Activated naive CD4-positive, alpha-beta T cell (primary cell): ENCODE measurements at places on chromosomes 4 and X.

DNA sequence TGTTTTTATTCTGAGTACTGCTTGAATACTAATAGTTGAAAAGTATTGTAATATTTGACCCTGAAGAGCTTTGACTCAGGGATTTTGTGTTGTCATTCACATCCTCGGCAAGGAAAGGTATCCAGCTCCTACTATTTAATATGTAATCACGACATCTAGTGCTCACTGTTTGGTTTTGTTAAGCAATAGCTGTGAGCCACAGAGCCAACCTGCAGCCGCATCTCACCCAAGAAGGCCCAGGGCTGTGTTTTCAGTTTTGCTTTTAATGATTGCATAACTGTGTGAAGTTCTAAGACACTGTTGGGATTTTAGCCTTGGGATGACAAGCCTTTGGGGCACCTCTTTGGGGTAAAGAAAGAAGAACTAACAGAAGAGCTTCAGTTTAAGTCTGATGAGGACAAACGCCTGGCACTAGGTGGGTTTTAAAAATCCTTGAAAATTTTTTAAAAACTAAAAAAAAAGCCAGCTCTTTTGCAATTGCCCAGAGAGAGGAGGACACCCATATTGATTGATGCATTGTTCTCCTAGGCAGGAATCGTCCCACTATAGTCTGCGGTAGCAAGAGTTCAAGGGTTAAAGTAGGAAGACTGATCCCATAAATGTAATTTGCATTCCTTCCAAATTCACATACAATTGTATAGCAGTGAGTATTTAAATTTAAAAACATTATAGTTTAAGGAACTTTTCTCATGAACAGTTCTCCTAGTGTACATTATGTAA lies 157.8 kb downstream of the RELL1 start:
- no peak for DNase-seq

DNA sequence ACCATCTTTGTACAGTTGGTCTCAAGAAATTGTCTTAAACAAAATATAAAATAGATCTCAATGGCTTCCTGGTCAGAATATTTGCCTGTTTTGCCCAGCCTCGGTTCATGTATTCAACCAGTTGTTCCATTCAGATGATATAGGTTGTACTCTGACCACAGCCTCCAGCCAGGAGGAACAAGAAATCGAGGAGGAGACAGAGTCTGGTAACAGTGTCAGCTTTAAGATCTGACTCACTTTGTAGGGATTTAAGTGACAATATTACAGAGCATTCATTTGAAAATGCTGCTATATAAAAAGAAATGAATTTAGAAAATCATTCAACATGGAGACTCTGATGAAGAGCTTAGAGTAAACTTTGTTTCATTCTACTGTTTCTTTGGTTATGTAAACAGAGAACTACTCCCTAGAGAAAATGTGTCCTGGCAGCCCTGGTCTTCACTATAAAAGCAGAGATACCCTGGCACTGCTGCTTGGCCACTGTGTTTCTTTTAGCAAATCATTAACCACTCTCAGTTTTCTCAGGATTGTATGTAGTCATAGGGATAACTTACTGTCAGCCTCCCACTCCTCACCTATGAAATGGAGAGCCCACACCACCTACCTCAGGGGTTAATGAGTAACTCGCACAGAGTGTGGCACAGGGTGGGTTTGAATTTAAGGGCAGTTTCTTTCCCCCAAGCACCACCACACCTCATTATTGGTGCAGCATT lies 53.5 kb downstream of the PAGE2 start:
- DNase-seq, result no peak

GRCh38 chr4:90695411-90695810 lies 568.2 kb downstream of the CCSER1 start:
- no peak for DNase-seq

DNA sequence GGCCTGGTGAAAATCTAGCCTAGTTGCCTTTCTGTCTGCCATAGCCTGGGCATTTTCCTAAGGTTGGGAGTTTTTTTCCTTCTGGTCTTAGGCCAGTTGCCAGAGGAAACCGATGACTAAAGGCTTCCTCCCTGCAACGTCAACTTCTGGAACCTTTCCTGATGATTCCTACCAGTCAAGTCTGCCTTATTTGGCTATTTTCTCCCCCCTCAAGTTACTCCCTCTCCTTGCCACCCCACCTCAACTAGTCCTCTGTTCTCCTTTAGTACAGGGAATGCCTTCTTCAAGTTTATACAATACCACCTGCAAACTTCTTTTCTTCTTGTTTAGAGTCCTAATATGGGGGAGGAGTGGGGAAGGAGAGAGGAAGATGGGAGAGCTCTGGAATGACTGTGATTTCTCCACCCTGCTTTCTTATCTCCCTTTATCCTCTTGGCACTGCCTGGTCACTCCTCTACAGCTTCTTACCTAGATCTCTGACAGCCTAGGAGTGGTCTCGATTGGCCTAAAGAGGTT lies 10.6 kb downstream of the MSN start:
- no peak for DNase-seq

DNA sequence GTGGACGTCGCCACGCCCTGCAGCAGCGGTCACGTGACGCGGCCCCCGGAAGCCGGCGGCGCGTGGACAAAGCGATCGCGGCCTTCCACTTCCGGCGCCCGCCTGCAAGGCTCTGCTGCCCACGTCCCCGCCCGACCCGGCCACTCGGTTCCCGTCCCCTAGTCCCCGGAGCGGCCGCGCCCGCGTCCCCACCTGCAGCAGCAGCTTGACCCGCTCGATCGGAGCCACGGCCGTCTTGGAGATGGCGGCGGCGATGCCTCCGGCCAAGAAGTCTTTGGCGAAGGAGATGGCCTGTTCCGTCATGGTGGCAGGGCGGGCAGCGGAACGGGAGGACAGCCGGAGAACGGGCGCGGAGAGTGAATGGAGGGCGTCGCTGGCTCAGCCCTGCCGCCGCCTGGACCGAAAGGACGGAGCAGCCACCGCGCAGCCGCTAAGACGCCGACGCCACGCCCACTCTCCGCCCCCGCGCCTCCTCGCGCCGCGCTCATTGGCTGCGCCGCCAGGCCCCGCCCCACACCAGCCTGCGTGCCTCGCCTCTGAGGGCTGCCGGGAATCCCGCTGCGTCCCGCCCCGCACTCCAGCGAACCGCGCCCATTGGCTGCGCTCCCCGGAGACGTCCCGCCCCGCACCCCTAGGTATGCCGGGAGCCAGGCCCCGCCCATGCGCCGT lies at the start of gene SLC25A6:
SLC25A6 (minus strand) TSS at position 407 of the 669 bp plus-strand sequence; CDS start at position 303, 104 bp downstream.
- DNase-seq, result no peak

- DNase-seq, result no peak
Measured at GRCh38 chr4:113094802-113095201, 45.3 kb downstream of the ANK2 start.

- DNase-seq, result no peak
Measured at GRCh38 chr4:125952631-125953030, 637.9 kb downstream of the FAT4 start.

DNA sequence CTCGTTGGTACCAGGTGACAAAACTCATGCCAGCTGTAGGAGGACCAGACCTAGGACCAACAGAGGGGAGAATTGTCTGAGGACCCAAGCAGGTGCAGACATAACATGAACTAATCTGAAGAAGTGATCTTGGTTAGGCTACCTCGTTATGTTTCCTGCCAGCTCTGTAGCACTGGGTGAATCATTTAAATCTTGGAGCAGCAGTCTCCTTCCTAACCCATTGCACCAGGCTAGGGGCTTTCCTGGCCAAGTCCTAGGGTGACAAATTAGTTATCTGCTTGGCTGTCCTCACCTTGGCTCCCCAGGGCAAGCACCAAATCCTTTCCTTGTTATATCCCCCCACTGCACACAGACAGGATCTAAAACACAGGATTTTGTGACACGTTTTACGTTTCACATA lies 87.8 kb downstream of the WWC2 start:
- no peak for DNase-seq

GRCh38 chrX:41723826-41724225 lies at the start of gene GPR82:
Gene GPR82, plus strand, starts transcription at chrX:41724181. Its CDS starts 2,846 bp downstream, at chrX:41727027.
- no peak for DNase-seq

- no peak for DNase-seq
Measured at GRCh38 chr4:174358829-174359228, 75.1 kb downstream of the CEP44 start.

DNA sequence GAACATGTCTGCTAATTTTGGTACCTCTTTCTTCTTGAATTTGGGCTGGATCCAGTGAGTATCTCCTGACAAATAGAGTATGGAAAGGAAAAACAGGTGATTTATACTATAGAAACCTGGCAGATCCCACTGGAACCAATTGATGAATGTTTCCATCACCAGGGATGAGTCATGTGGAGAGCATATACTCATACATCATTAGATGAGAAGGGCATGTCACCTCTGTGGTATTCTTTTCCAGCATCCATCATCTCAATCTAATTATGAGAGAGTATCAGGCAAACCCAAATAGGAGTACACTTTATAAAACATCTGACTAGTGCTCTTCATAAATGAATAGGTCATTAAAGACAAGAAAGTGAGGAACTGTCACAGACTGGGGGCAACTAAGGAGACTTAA lies 90.7 kb downstream of the CLDN22 start:
- no peak for DNase-seq

DNA sequence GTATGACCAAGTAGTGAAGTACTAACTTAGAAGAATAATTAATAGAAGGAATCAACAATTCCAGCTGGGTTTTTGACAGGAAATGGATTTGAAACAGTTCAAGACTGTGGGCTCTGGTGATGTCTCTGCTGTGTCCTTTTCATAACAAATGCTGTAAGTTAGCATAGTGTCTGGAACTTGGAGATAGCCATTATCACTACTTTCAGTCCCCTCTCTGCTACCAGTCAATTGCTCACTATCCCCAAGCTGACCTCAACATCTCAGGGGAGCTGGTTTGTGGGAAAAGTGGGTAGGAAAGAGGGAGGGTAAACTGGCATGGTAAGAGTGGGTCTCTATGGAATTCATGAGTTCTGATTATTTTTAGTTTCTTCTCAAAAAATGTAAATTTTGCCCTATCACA lies 231.4 kb upstream of the MID1 start:
- DNase-seq, result no peak
